ENCODE measurements at places on chromosomes 1 and 21. TPM values are rescaled to one million over a fixed set of nuclear protein-coding genes. Genes with fewer than 3 reads are reported as not detected.

The CDKN2C gene
- 13.5 TPM for total RNA-seq

The ZSWIM5 gene
- 0.15 TPM for total RNA-seq

DNA sequence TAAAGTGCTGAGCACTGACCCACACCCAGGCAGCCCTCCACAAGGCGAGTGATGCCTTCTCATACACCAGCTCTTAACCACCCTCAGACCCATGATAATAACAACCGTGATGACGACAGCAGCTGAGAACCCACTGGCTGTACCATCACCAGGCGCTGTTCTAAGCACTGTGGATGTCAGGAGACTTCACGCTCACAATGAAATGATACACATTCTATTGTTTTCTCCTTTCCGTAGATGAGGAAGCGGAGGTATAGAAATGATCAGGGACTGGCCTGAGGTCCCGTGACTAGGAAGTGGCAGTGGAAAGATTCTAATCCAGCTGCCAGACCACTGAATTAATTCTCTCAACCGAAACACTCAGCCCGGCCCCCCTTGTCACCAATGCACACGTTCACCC is 32.6 kb downstream of the SDC3 start:
- no peaks in the 10 kb centered on the region for H3K4me1 ChIP-seq
- no peak for DNase-seq
- no peak overlapping the region for H3K4me3 ChIP-seq
- H3K36me3 ChIP-seq: no peaks in the 10 kb centered on the region
- H3K27me3 ChIP-seq: peaks cover 10% of the 10 kb centered on the region

- no peaks in the 10 kb centered on the region for H3K27me3 ChIP-seq
- H3K4me1 ChIP-seq: no peaks in the 10 kb centered on the region
- H3K36me3 ChIP-seq: no peaks in the 10 kb centered on the region
- H3K4me3 ChIP-seq: no peak overlapping the region
- DNase-seq: no peak
Measured at GRCh38 chr1:242764161-242764560, 239.7 kb upstream of the PLD5 start.

The CCT8 gene
- 515 TPM for total RNA-seq

The SYNC gene
- total RNA-seq: not detected

DNA sequence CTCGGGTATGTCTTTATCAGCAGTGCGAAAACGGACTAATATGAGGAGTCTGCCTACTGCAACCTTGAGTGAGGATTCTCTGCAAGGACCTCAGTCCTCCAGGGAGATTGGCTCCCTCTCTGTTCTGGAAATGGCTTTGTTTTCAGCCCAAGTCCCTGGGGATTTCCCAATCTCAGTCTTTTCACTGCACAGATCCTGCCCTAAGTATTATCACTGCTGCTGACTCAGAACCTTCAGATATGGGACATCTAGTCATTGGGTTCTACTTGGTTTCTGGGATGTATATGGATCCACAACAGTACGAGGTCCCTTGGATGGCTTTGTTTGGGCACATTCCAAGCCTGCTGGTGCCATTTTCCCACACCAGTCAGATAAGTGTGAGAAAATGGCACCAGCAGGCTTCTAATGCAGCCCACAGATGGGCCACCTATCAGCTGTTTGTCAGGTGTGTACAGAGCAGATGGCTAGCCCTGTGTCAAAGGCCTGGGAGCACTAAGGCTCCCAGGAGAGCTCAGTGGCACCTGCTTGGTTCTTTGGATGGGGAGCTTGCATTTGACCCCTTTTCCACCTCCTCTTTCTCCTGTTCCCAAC is 27.4 kb downstream of the ELF3 start:
- H3K4me1 ChIP-seq: no peaks in the 10 kb centered on the region
- no peaks in the 10 kb centered on the region for H3K36me3 ChIP-seq
- no peak overlapping the region for H3K27ac ChIP-seq
- no peaks in the 10 kb centered on the region for H3K27me3 ChIP-seq
- DNase-seq: no peak
- H3K4me3 ChIP-seq: no peak overlapping the region

GRCh38 chr1:154767315-154768240 is 102.5 kb downstream of the KCNN3 start:
- no peaks in the 10 kb centered on the region for H3K27me3 ChIP-seq
- DNase-seq: no peak
- no peak overlapping the region for H3K4me3 ChIP-seq

- H3K4me1 ChIP-seq: peaks cover 10% of the 10 kb centered on the region
- no peak overlapping the region for H3K4me3 ChIP-seq
- no peak for DNase-seq
- no peaks in the 10 kb centered on the region for H3K27me3 ChIP-seq
Measured at GRCh38 chr1:171727778-171728177, 14.1 kb downstream of the VAMP4 start.

DNA sequence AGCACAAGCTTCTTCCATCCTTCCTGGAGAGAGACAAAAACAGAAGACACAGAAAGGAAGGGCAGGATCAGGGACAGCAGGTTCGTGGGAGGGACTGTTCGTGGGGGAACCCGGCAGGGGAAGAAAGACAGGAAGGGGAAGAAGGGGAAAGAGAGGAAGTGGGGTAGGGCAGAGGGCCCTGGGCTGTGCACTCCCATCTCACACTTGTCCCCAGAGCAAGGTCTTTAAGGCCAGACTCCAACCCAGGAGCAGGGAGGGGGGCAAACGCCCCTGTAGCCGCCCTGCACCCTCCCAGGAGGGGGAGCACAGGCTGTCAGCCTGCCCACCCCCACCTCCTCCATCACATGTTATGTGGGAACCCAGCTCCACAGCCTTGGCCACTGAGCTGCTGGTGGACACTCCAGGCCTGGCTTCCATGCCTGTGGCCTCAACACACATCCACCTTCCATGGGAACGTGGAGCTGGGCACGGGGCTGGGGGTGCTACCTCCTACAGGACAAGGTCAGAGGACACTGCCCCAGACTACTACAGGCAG is 9.3 kb downstream of the SLC19A1 start:
- H3K4me1 ChIP-seq: peaks cover 23% of the 10 kb centered on the region
- H3K4me3 ChIP-seq: no peak overlapping the region
- peaks cover 22% of the 10 kb centered on the region for H3K36me3 ChIP-seq
- no peaks in the 10 kb centered on the region for H3K27me3 ChIP-seq
- no peak for DNase-seq

The CFAP74 gene
- total RNA-seq: not detected

DNA sequence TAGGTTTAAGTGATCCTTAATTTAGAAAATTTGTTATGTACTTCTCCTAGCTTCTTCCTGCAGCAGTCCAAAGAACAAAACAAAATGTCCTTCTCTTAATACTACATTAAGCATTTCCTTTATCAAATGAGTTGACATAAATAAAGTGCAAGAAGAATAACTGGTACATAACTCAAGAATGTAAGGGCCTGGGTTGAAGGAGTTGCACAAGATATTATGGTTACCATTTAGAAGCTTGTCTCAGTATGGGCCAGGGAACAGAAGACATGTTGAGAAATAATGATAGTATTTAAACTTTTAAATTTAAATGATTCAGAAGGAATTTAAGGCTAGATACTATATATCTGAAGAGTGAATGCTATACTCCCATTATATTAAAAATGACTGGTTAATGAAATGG is 23.5 kb downstream of the SUCO start:
- H3K27me3 ChIP-seq: no peaks in the 10 kb centered on the region
- H3K27ac ChIP-seq: no peak overlapping the region
- H3K4me3 ChIP-seq: no peak overlapping the region
- H3K36me3 ChIP-seq: peaks cover 26% of the 10 kb centered on the region

- no peaks in the 10 kb centered on the region for H3K36me3 ChIP-seq
- no peak for DNase-seq
- H3K27ac ChIP-seq: no peak overlapping the region
- H3K27me3 ChIP-seq: no peaks in the 10 kb centered on the region
Measured at GRCh38 chr1:222757646-222758268, 20.8 kb downstream of the FAM177B start.

- peaks cover 33% of the 10 kb centered on the region for H3K36me3 ChIP-seq
- H3K27ac ChIP-seq: no peak overlapping the region
- H3K4me1 ChIP-seq: no peaks in the 10 kb centered on the region
- no peak for DNase-seq
Measured at GRCh38 chr1:41144285-41144684, 97.8 kb downstream of the SCMH1 start.

The MROH7 gene
- total RNA-seq: 0.07 TPM

DNA sequence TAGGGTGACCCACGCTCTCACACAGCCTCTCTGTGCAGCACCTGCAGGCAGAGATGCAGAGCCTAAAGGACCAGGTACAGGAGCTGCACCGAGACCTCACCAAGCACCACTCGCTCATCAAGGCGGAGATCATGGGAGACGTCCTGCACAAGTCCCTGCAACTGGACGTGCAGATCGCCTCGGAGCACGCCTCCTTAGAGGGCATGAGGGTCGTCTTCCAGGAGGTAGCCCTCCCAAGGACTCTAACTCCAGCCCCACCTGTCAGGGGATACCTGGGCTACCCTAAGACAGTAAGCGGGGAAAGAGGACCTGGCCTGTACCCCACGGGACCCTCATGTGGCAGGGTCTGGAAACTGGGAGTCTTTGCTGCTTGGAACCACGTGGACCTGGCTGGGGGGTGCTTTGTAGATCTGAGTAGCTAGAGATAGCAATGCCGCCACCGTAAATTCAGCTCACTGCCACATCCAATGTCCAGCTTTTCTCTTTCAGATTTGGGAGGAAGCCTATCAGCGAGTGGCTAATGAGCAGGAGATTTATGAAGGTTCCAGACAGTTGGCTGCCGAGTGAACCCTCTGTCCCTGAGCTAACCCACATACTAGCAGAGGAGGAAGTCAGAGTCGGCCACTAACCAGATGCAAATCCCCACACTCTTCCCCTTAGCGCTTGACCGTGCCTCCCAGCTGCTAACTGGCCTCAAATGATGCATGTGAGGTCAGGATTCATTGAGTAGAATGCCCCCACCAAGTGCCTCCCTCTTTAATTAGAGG is 6.5 kb downstream of the RNF207 start:
- no peaks in the 10 kb centered on the region for H3K36me3 ChIP-seq
- peaks cover 39% of the 10 kb centered on the region for H3K27me3 ChIP-seq
- DNase-seq: no peak

- H3K4me3 ChIP-seq: no peak overlapping the region
- no peak overlapping the region for H3K27ac ChIP-seq
- no peaks in the 10 kb centered on the region for H3K36me3 ChIP-seq
- peaks cover 9% of the 10 kb centered on the region for H3K27me3 ChIP-seq
- no peaks in the 10 kb centered on the region for H3K4me1 ChIP-seq
- DNase-seq: no peak
Measured at GRCh38 chr1:233998891-233999290, 94.4 kb downstream of the SLC35F3 start.

GRCh38 chr1:223730479-223731132 is 18.3 kb downstream of the CAPN2 start:
- no peak overlapping the region for H3K27ac ChIP-seq
- DNase-seq: no peak
- peaks cover 30% of the 10 kb centered on the region for H3K4me1 ChIP-seq
- H3K4me3 ChIP-seq: no peak overlapping the region
- no peaks in the 10 kb centered on the region for H3K27me3 ChIP-seq
- H3K36me3 ChIP-seq: peaks cover 6% of the 10 kb centered on the region

GRCh38 chr1:154324669-154325582 is at the start of gene ATP8B2:
TSS of gene ATP8B2 (plus strand) at chr1:154325525. CDS start at chr1:154328142, 2,617 bp downstream.
- peaks cover 37% of the 10 kb centered on the region for H3K4me1 ChIP-seq
- peak; percentile 90 for DNase-seq
- peak within 1 kb of the TSS; percentile 98 for H3K4me3 ChIP-seq
- H3K27me3 ChIP-seq: no peaks in the 10 kb centered on the region
- peaks cover 3% of the 10 kb centered on the region for H3K36me3 ChIP-seq

DNA sequence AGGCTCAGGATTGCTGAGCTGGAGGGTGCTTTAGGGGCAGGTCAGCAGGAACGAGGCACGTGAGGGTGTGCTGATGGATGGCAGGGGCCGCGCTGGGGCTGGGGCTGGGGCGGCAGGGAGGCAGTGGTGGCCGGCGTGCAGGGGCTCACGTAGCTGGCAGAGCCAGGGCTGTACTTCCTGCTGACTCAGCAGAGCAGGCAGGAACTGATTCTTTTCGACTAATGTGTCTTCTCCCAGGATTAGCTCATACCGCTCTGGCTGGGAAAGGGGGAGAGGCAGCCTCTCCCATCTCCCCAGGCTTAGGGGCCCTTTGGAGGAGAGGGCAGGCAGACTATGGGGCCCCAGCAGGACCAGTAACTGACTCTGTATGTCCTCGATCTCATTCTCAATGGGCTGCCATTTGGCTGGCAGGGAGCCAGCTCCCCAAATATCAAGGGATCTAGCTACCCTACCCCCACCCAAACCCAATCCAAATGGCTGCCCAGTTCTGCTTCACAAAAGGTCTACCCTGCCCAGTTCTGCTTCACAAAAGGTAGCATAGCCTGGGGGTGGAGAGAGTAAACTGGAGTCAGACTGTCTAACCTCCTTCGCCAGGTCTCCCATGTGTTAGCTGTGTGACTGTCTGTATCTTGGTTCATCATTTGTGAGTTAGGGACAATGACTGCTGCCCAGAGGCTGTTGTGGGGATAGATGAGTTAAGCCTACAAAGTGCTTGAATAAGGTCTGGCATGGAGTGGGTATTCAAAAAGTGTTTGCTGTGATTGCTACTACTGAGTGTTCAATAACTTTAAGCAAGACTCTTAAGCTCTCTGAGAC is 100.1 kb upstream of the SLC2A1 start:
- H3K27me3 ChIP-seq: peaks cover 3% of the 10 kb centered on the region
- H3K36me3 ChIP-seq: no peaks in the 10 kb centered on the region
- H3K4me1 ChIP-seq: peaks cover 6% of the 10 kb centered on the region
- H3K27ac ChIP-seq: no peak overlapping the region

DNA sequence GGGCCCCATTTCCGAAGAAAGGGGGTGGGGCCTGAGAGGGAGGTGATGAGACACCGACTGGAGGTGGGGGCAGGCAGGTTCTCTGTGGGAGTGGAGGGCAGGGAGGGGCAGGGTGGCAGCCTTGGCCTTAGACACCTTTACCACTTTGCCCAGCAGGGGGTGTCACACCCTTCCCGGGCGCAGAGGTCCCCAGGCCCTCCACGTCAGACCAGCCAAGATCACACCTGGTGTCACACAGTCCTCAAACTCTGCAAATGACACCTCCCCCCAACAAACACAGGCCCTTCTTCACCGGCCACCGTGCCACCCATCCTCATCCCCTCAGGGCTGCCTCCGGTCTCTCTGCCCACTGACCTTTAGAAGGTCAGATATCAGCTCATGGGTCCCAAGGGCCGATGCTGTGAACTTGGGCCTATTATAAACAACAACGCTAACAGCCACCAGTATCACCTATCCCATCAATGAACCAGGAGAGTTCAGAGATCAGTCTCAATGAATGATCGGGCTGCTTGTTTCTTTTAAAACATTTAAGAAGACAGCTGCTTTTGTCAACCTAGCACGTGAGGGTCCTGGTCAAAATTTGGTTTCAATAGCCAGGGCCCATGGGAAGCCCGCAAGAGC is 103.9 kb downstream of the CASZ1 start:
- H3K4me1 ChIP-seq: peaks cover 27% of the 10 kb centered on the region
- DNase-seq: peak; percentile 86
- H3K27me3 ChIP-seq: peaks cover 2% of the 10 kb centered on the region
- H3K36me3 ChIP-seq: no peaks in the 10 kb centered on the region

The HCN3 gene
- 0.79 TPM for total RNA-seq

DNA sequence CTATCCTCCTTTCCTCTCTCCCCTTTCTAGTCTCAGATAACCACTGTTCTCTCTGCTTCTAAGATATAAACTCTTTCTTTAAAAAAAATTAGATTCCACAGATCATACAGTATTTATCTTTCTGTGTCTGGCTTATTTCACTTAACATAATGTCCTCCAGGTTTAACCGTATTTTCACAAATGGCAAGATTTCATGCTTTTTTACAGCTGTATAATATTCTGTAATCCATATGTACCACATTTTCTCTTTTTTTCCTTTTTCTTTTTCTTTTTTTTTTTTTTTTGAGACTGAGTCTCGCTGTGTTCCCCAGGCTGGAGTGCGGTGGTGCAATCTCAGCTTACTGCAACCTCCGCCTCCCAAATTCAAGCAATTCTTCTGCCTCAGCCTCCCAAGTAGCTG is 5.1 kb upstream of the SLC16A1 start:
- H3K4me1 ChIP-seq: peaks cover 40% of the 10 kb centered on the region
- no peak for DNase-seq
- H3K27ac ChIP-seq: no peak overlapping the region
- peaks cover 53% of the 10 kb centered on the region for H3K36me3 ChIP-seq
- H3K4me3 ChIP-seq: no peak overlapping the region
- H3K27me3 ChIP-seq: no peaks in the 10 kb centered on the region

The DLGAP3 gene
- total RNA-seq: 0.69 TPM

Data from activated naive CD4-positive, alpha-beta T cell treated with anti-CD3 and anti-CD28 coated beads for 36 hours (primary cell).